ENCODE measurements at places on chromosomes 1 and 21.

- DNase-seq = no peak
Measured at GRCh38 chr1:24392604-24392946, 21.0 kb downstream of the STPG1 start.

DNA sequence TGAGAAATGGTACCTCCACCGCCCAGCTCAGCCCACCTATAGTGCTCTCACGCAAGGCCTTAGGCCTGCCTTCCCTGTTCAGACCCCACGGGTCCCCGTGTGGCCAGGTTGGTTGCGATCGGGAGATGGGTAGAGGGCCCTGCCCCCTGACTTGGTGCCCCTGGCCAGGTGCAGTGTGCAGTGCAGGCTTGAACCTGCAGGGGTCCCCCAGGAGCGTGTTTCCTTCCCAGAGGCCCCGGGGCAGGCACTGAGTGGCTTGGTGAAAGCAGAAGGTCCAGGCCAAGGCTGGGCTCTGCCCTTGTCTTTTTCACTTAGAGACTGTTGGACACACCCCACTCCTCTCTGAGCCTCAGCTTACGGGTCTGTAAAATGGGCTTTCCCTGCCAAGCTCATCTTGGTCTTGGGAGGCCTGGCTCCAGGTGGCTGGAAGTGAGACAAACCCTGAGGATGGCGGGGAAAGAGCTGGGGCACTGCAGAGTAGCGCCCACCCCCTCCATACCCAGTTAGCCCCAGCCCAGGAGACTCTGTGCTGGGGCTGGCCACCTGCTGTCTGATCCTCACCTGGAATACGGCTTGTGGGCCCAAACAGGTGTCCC, 9.3 kb upstream of the HES5 start:
- DNase-seq = no peak

DNA sequence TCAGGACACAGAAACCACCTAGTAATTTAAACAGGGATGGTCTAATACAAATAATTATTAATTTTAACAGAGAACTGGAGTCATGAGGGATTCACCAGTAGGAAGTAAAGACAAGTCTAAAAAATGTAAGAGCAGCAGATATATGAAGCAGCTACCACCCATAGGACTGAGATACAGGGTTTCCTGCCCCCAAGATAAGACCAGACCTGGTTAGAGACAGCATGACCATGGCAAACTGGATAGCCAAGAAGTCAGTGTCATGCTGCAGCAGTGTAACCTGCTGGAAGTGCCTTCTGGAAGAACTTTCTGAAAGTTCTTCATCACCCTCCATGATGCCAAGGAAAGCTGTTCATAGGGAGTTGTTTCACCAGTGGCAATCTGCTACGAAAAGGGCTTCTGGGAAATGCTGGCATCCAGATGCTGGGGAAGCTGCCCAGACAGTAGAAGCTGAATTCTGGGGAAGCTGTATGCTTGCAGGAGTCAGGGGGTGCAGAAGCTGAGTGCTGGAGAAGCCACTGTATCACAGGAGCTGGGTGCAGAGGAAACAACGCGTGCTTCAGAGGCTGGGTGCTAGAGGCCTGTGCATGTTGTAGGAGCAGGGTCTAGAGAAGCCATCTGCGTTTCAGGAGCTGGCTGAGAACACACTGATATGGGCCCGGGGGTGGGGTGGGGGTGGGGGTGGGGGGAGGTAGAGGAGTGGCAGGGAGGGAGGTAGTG, 356.4 kb downstream of the DISC1 start:
- no peak for DNase-seq

- no peak for DNase-seq
Measured at GRCh38 chr1:29297450-29297849, 61.1 kb downstream of the PTPRU start.

GRCh38 chr21:36171741-36172331, 15.2 kb downstream of the DOP1B start:
- DNase-seq = no peak

DNA sequence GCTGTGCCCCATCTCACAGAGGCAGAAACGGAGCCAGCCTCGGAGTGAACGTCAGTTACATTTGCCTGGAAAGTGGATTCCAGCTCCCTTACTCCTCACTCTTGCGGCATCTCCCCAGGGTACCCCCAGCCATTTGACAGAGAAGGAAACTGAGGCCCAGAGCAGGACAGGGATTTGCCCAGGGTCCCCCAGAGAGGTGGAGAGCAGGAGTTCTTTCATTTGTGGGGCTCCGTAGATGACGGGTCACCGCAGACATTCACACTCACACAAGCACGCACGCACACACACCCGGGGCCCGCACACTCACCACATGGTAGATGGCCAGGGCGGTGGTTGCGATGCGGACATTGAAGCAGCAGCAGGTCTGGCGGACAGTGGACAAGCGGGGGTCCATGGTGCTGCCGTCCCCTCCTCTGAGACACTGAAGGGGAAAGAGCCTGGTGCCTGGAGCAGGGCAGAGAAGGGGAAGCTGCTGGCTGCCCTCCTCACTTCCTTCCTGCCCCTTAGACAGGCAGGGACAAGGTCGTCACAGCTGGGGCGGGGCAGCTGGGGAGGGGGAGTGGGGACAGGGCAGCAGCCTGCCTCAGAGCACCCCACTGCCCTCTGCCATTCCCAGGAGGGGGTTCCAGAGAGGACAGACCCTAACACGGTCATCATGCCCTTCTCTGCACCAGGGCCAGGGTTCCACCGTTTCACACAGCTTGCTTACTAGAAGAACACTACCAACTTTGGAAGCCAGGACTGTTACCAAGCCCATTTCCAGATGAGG, at the start of gene LAPTM5:
Gene LAPTM5, minus strand, starts transcription at position 423 of the 769 bp plus-strand sequence. Its CDS starts 29 bp downstream, at position 394.
- DNase-seq = no peak

GRCh38 chr1:55127827-55128343, 87.3 kb downstream of the USP24 start:
- no peak for DNase-seq

DNA sequence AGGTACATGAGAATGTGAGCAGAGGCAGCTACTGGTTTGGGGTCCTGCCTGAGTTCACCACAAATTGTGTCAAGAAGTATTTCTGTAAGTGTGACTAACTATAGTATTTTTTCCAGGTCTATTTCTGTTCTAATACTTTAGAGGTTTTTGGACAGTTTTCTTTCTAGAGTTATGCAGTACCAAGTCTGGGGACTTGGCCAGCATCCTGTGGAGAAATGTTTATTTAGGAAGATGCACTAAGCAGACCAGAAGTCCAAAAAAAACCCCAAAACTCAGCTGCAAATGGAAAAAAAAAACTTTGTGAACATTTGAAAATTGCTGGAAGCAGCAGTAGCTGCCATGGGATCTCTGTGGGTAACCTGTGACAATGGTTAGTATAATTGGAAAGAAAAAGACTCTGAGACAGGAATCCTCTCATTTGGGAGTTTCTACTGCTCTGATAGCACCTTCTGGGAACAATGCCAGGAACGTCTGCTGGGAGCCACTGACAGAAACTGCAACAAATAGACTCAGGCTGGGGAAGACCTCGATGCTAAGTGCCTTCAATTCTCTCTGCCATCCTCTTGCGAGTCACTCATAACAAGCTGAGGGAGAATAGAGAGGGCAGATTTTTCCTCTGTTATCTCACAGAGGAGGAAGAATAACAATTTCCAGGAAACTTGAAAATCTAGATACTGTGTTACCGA, 37.6 kb downstream of the OR10R2 start:
- DNase-seq = no peak

GRCh38 chr1:169236143-169236542, 129.7 kb downstream of the ATP1B1 start:
- no peak for DNase-seq

DNA sequence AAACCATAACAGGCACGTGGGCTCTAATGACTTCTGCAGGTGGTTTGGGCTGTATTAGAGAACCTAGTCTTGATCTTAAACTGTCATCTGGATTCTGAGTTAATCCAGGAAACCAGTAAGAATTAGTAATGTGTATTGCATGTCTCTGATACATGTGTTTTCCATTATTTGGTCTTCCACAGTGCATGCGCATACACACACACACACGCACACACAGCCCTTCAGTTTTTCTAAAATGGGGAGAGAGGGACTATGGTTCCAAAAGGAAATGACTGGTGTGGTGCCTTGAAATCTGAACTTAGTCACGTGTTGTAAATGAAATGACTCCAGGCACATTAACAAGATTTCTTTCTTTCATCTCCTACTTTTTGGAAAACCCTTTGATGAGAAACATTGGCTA, 67.6 kb downstream of the OLFML2B start:
- no peak for DNase-seq

- no peak for DNase-seq
Measured at GRCh38 chr1:220717800-220718640, 27.9 kb downstream of the C1orf115 start.

GRCh38 chr1:165034136-165034809, 322.2 kb downstream of the LMX1A start:
- DNase-seq = no peak

- no peak for DNase-seq
Measured at GRCh38 chr1:229900220-229900619, 166.8 kb upstream of the GALNT2 start.

DNA sequence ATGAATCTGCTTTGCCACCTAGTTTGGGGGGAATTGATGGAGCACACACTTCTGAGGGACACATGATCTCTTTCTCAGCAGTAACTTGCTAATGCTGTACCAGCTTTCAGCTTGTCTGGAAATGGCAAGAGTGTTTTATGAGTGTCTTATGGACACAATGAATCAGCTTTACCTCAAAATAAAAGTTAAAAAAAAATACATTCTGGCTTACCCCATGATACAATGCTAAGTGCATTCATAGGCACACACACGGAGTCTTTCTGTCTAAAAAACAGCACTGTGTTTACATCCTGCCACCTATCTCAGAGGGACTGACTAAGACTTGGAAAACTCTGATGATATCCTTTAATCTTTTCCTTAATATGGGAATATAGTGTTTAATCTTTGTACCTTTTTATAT, 455.5 kb upstream of the ADAMTS5 start:
- DNase-seq = no peak

DNA sequence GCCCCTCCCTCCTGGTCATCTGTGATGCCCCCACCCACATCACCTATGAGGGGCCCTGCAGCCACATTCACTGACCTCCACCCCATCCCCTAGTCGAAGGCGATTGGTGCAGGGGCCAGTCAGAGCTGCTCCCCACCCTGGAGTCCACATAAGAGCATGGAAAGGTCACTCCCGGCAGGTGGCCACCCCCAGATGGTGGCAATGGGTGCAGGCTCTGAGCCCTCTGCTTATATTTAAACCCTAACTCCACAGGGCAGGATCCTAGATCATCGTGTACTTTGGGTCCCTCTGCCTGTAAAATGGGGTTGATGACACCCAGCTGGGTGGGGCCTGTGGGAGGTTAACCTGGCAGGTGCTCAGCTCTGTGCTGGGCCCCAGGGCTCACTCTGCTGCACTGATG, 186.8 kb upstream of the C1orf174 start:
- no peak for DNase-seq

- no peak for DNase-seq
Measured at GRCh38 chr1:183879966-183880365, 75.0 kb downstream of the RGL1 start.

- DNase-seq = no peak
Measured at GRCh38 chr1:239056940-239057339, 329.4 kb upstream of the CHRM3 start.

GRCh38 chr1:220873868-220874655, 5.2 kb upstream of the HLX start:
- DNase-seq = peak; percentile 32

GRCh38 chr1:244214009-244214967, 163.2 kb downstream of the ZBTB18 start:
- peak; percentile 26 for DNase-seq

- no peak for DNase-seq
Measured at GRCh38 chr1:70256664-70257063, 35.5 kb downstream of the SRSF11 start.

DNA sequence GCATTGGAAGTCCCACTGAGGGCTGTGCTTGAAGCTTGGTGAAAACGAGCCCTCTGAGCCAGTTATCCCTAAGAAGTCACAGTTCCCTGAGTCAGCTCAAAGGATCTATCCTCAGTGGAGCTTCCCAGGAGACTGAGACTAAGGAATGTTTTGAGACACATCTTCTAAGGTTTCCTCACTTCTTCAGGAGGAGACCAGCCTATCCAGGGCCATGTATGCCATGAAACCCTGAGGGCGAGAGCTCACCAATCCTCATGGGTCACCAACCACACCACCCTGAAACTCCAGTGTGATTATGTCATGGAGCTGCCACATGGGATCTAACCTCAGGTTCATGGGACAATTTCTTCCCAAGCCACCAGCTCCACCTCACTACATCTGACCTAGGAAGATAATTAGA, 7.6 kb upstream of the TIE1 start:
- no peak for DNase-seq

DNA sequence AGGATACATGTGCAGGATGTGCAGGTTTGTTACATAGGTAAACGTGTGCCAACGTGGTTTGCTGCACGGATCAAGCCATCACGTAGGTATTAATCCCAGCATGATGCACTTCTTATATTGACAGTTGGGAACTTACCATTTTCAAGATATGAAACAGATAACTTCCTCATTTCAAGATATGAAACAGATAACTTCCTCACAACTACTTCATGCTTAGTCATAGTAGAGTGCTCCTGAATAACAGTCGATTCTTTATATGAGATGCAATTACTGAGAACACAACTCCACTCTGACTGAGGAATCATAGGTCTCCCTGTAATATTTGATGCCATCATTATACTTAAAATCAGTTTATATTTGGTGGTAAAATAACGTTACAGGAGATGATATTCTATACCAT, 1124.3 kb downstream of the AMY1C start:
- no peak for DNase-seq

GRCh38 chr1:163071405-163072255, 2.5 kb downstream of the RGS4 start:
- peak; percentile 30 for DNase-seq

- peak; percentile 83 for DNase-seq
Measured at GRCh38 chr1:154970631-154971340, at the start of gene SHC1. Gene SHC1 (minus strand): TSS chr1:154970747. CDS start chr1:154970526, 221 bp downstream.

GRCh38 chr1:27763358-27763757, 9.7 kb upstream of the STX12 start:
- no peak for DNase-seq

DNA sequence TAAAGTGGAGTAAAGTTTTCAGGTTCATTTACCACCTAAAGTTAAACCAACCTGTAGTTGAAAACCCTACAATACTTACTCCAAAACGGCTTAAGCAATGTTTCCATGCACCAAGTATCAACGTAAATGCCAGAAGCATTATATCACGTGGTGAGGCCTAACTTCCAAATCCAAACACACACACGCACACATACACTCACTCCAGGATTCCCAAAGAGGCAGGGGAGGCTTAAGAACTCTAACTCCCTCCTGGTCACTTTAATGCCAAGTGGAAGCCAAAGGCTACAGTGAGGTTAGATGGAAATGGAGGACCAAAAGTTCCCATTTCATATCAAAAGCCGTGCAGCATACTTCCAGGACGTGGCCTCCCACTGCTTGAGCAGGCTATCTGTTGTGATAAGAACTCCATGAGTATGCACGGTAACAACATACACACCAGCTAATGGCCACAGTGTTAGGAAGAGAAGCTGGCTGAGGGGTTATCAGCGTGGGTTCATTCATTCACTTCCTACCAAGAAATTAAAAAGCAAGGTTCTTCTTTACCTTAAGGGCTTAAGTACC, 224.1 kb downstream of the SLC45A1 start:
- DNase-seq = no peak

- DNase-seq = peak; percentile 33
Measured at GRCh38 chr1:6126521-6127067, 53.5 kb downstream of the CHD5 start.
